Caco-2 (cell line): ENCODE measurements at places on chromosomes 1 and 21.

- no peak for DNase-seq
These were observed 7.9 kb downstream of the CAMK2N1 start for GRCh38 chr1:20478057-20478635.

GRCh38 chr1:30903343-30904034, 5.1 kb downstream of the SDC3 start:
- DNase-seq: no peak

GRCh38 chr1:169461390-169462000, 24.2 kb downstream of the SLC19A2 start:
- no peak for DNase-seq

- no peak for DNase-seq
These were observed 54.5 kb downstream of the TM2D1 start for GRCh38 chr1:61670445-61670844.
